Vagina (tissue), 2 donors: ENCODE measurements at places on chromosomes 5 and 9.

GRCh38 chr5:172005708-172006320, 624 bp downstream of the FBXW11 start:
- H3K4me3 ChIP-seq = peak overlapping the region; percentile 94
- no peaks in the 10 kb centered on the region for H3K27me3 ChIP-seq
- no peak for DNase-seq
- H3K27ac ChIP-seq = peak overlapping the region; percentile 93
- peaks cover 57% of the 10 kb centered on the region for H3K4me1 ChIP-seq
- no peaks in the 10 kb centered on the region for H3K36me3 ChIP-seq

DNA sequence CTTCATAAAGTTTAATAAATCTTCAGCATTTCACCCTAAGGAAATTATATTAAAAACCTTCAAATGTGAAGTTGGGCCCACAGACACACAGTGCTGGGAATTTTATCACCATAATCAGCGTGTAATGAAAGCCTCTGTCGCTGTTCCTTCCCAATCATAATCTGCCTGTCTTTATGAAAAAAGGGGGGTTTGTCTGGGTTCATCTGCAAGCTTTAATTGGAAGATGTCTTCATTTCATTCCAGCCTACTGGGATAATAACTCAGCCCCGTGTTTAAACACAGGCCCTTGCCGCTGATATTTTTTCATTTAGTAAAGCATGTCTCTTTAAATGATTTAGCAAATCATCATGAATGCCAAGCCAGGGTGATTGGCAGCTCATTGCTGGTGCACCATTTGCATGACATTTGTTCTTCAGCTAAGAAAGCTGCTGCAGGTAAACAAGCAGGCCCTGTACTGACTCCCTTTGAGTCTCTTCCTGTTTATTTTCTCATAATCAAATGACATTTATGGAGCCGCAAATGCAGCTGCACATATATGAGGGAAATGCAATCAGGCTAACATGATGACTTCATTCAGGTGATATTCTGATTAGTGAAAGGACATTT, 362.9 kb upstream of the TLE4 start:
- DNase-seq = no peak
- H3K4me3 ChIP-seq = no peak overlapping the region
- no peaks in the 10 kb centered on the region for H3K27me3 ChIP-seq
- no peak overlapping the region for H3K27ac ChIP-seq
- H3K36me3 ChIP-seq = no peaks in the 10 kb centered on the region

GRCh38 chr5:150079909-150080461, 6.4 kb downstream of the CSF1R start:
- no peak overlapping the region for H3K27ac ChIP-seq
- no peaks in the 10 kb centered on the region for H3K27me3 ChIP-seq
- peak; percentile 74 for DNase-seq
- H3K4me1 ChIP-seq = peaks cover 7% of the 10 kb centered on the region

GRCh38 chr5:87827539-87827938, 414.8 kb upstream of the CCNH start:
- no peak for DNase-seq
- H3K27ac ChIP-seq = no peak overlapping the region
- H3K27me3 ChIP-seq = no peaks in the 10 kb centered on the region

GRCh38 chr9:5832071-5832537, 813 bp downstream of the ERMP1 start:
- DNase-seq = no peak
- H3K4me3 ChIP-seq = peak overlapping the region; percentile 65
- H3K27ac ChIP-seq = peak overlapping the region; percentile 73
- H3K27me3 ChIP-seq = no peaks in the 10 kb centered on the region
- H3K36me3 ChIP-seq = no peaks in the 10 kb centered on the region

- no peaks in the 10 kb centered on the region for H3K27me3 ChIP-seq
- no peak overlapping the region for H3K4me3 ChIP-seq
- H3K27ac ChIP-seq = no peak overlapping the region
- H3K36me3 ChIP-seq = no peaks in the 10 kb centered on the region
- H3K4me1 ChIP-seq = peaks cover 14% of the 10 kb centered on the region
Observed at GRCh38 chr5:158154226-158155005, 295.5 kb upstream of the CLINT1 start.

DNA sequence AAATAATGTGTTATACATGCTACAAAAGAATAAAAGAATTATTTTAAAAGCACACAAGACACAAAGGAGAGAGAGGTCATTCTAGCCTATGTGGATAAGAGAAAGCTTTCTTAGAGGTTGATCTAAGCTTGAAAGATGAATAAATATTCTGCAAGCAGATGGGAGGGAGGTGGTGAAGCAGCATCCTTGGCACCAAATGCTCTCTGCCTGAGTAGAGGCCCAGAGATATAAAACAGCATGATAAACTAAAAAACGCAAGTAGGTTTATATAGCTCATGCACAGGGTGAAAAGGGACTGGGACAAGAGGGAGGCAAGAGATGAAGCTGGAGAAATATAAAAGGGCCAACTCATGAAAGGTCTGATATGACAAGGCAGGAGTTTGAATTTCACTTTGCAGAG, 283.2 kb upstream of the POU5F2 start:
- H3K27ac ChIP-seq = no peak overlapping the region
- H3K4me3 ChIP-seq = no peak overlapping the region
- no peaks in the 10 kb centered on the region for H3K36me3 ChIP-seq
- H3K4me1 ChIP-seq = no peaks in the 10 kb centered on the region

DNA sequence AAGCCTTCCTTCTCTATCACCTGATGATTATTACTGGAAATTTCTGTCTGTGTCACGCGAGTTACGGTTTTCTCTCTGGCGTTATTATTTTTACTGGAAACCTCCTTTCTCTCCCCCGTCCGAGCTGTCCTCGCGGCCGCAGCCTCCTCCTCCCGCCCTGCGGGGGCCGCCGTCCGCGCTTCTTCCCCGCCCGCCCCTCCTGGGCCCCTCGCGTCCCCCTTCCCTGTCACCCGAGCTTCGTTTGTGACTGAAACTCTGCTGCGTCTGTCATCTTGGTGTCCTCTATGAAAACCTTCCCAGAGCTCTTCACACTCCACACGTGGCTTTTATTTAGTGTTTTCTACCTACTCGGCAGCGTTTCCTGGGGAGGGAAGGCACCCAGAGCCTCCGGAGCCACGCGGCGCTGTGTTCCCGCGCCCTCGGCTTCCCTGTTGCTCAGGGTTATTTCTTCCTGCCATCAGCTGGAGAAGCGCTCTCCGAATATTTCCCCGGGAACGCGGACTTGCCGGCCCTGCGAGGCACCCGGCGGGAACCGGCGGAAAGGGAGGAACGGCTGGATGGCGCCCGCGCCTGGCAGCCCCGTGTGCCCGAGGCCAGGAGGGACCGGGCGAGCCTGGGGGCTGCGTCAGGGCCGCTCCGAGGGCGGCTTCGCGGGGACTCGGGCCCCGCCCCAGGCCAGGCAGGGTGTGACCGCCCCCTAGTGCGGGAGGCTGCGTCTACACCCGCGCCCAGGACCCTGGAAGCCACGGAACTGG, 33.9 kb downstream of the TRIP13 start:
- DNase-seq = peak; percentile 22
- H3K36me3 ChIP-seq = no peaks in the 10 kb centered on the region
- no peaks in the 10 kb centered on the region for H3K27me3 ChIP-seq
- peaks cover 13% of the 10 kb centered on the region for H3K4me1 ChIP-seq
- peak overlapping the region; percentile 24 for H3K4me3 ChIP-seq

DNA sequence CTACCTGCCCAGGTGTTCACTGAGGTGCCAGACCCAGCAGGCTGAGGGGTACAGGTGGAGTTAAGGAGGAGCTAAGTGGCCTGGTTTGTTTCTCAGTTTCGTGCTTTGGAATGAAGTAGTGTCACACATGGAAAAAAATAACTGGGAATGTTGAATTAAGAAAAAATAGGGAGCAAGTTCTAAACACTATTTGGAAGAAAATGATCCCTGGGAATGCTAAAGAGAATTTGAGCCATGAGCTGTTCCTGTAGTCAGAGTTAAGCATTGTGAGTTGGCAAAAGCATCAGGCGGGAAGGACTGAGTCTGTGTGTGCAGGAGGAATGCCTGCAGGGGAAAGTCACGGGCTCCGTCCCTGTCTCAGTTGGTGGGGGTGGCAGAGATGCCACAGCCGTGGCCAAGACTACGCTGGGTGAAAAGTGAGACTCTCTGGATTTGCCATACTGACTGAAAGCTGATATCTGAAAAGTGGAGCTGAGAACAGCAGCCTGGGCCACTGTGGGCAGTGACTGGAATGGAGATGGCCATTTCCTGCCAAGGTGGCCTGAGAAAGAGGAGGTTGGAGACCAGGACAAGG, 37.0 kb downstream of the SYK start:
- H3K4me1 ChIP-seq = no peaks in the 10 kb centered on the region
- no peak overlapping the region for H3K27ac ChIP-seq
- DNase-seq = no peak
- H3K27me3 ChIP-seq = no peaks in the 10 kb centered on the region
- H3K36me3 ChIP-seq = no peaks in the 10 kb centered on the region

- H3K4me3 ChIP-seq = no peak overlapping the region
- H3K36me3 ChIP-seq = no peaks in the 10 kb centered on the region
- no peaks in the 10 kb centered on the region for H3K27me3 ChIP-seq
- no peak for DNase-seq
Observed at GRCh38 chr5:169581580-169582227, 1.9 kb upstream of the SPDL1 start.
